ENCODE measurements at places on chromosomes 5 and 9.

DNA sequence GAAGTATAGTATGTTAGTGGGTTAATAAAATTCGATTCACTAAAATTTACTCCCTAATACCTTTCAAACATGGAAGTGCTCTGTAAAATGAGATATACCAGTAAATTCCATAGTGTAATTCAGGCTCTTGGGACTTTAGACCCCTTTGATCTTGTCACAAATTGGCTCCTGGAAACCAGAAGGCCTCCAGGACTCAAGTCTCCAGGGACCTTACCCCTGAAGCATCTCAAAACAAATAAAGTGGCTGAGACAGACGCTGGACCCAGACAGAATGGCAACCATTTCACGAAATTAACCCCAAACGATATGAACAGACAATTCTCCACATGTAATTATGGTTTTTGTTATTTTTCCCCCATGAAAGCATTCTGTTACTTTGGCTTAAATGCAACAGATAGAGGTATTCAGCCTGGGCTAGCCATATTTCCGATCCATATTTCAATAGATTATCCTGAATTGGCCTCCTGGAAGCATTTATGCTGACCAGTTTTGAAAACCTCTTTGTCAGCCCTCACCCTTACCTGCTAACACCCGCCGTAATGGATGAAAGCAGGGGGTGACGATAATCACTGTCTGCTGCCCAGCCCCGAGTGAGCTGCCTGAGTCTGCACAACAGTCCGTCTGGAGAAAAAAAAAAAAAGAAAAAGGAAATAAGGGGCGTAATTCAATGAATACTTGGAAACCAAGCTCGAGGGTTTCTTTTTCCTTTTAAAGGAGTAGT, 34.1 kb upstream of the EFNA5 start:
- DNase-seq = peak; percentile 49

DNA sequence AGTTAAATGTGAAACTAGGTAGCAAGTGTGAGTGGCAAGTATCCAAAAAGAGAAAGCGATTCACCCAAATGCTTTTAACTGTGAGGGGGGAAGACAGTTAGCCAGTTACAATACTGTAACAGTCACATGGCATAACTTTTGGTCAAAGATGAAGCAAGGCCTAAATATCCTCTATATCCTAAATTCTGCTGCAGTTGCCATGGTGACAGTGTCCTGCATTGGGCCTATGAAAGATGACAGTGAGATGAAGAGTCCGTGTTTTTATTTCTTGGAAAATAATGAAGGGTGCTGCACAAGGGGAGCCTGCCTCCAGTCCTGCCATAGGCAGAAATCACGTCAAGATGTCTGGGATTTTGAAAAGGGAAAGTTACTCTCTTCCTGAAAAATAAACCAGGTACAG, 534.6 kb downstream of the NTRK2 start:
- no peak for DNase-seq

- no peak for DNase-seq
Measured at GRCh38 chr9:132993511-132993939, 15.0 kb downstream of the GFI1B start.

DNA sequence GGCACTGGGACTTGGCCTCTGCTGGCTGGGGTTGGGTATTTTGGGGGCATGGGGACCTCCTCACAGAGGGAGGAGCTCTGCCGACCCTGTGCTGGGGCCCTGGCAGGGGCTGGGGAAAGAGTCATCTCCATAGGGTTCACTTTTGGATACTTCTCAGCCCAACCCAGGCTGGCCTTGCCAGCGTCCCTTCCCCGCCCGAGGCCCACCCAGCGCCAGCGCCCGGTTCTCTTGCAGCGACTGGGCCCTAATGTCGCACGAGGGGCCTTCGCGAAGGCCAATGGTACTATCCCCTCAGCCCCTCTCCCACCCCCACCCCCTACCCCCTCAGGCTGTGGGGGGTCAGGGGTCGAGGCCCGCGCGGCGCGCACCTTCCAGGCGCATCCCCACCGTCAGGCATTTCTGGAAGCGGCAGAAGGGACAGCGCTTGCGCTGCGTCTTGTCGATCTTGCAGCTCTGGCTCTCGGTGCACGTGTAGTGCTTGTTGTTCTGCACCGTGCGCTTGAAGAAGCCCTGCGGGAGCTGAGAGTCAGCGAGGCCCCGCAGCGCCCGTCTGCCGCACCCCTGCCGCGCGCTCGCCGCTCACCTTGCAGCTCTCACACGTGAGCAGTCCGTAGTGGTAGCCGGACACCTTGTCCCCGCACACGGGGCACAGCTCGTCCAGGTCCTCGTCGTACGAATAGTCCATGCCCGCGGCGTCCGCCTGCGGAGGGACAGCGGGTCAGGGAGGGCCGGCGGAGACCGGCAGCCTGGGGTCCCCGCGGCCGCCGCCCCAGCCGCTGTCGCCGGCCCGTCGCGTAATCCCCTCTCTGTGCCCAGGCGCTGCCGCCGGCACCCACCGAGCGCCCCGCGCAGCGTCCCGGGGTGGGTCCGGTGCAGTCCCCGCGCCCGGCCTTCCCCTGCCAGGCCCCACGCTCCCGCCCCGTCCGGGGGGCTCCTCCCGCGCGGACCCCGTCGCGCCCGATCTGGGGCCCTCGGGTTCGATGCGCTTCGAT, 4.2 kb downstream of the NR5A1 start:
- peak; percentile 74 for DNase-seq

- DNase-seq = no peak
Measured at GRCh38 chr9:76414661-76415060, 20.4 kb upstream of the RFK start.

GRCh38 chr9:126228781-126229444, 97.7 kb upstream of the MVB12B start:
- peak; percentile 91 for DNase-seq

- no peak for DNase-seq
Measured at GRCh38 chr5:9363026-9363425, 182.8 kb downstream of the SEMA5A start.

- DNase-seq = no peak
Measured at GRCh38 chr9:121556580-121556979, 56.9 kb upstream of the GGTA1 start.

All from eye (tissue), 1 donor.